ENCODE measurements at places on chromosomes 3 and 15.

GRCh38 chr3:58038675-58039292 lies 30.6 kb downstream of the FLNB start:
- DNase-seq = no peak

DNA sequence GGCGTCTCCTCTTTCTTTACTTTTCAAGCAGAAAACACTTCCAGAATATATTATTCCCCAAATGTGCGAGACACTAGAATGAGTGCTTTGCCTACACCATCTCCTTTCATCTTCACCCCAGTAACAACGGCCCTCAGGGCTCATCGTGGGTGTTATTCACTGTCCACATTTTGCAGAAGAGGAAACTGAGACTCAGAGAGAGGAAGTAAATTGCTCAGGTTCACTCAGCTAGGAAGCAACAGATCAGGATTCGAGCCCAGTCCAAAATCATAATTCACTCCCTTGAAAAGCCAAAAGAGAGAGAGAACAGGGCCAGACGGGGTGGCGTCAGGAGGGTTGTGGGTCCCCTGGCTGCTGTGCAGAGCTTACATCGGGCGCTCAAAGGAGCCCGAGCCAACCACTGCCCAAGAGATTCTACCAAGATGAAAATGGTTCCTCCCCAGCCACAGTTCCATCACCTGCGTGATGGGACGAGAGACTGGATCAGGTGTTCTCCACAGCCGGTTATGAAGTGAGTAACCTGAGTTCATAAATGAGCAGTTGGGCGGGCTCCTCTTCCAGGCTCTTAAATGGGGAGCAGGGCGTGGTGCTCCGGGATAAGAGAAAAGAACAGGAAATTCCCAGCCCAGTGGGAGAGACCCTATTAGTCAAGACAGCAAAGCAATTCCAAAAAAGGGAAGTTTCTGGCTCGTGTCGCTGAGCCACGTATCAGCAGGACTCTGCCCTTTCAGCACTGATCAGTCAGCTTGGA lies 48.6 kb upstream of the FLNB start:
- no peak for DNase-seq

GRCh38 chr3:98534168-98534567 lies 2.4 kb downstream of the GPR15 start:
- DNase-seq = no peak

- no peak for DNase-seq
Observed at GRCh38 chr3:120448756-120449155, 2.0 kb downstream of the FSTL1 start.

- no peak for DNase-seq
Observed at GRCh38 chr3:62727536-62727935, 147.7 kb downstream of the CADPS start.

GRCh38 chr3:161274691-161275298 lies 53.7 kb downstream of the NMD3 start:
- DNase-seq = no peak

- no peak for DNase-seq
Observed at GRCh38 chr3:194181612-194182529, 45.9 kb downstream of the HES1 start.

- DNase-seq = no peak
Observed at GRCh38 chr3:101266566-101266965, 53.8 kb downstream of the IMPG2 start.

GRCh38 chr15:79924379-79924778 lies 27.6 kb upstream of the MTHFS start:
- DNase-seq = no peak

GRCh38 chr15:101022876-101023275 lies 103.7 kb downstream of the LRRK1 start:
- no peak for DNase-seq

DNA sequence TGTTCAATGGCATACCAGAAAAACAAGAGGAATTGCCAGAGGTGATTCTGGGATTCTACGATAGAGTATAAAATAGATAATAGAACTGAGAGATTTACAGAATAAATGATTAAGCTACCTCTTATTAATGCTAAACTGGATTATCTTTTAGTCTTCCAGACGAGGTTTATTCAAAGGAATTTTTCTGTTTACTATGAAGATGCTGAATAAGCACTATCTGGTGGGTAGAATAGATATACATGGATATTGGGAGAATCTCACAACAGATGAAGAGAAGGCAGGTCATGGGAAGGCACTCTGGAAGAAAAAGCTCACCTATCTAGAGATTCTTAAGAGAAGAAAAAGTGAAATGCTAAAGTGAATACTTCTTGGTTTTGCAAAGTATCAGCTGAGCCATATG lies 11.2 kb downstream of the CIP2A start:
- DNase-seq = no peak

GRCh38 chr15:38127306-38127771 lies 125.3 kb upstream of the SPRED1 start:
- DNase-seq = no peak

GRCh38 chr15:41483519-41483918 lies 10.2 kb upstream of the ITPKA start:
- DNase-seq = no peak

DNA sequence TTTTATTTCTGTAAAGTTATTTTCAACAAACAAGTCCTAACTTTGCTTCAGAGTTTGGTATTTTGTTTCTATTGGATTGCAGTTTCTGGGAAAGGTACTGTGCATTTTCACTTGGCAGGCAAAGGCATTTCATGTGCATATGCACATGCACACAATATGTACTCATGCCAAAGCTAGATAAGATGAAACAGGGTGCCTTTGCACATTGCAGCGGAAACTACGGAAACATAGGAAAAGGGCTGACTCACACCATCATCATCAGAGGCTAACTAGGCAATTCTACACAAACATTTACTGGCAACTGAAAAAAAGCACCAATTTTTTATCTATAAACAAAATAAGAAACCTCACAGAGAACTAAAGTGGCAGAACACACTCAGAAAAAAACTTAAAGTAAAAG lies 550.6 kb upstream of the NECTIN3 start:
- no peak for DNase-seq

GRCh38 chr15:45399381-45400212 lies 21.3 kb upstream of the GATM start:
- DNase-seq = no peak

DNA sequence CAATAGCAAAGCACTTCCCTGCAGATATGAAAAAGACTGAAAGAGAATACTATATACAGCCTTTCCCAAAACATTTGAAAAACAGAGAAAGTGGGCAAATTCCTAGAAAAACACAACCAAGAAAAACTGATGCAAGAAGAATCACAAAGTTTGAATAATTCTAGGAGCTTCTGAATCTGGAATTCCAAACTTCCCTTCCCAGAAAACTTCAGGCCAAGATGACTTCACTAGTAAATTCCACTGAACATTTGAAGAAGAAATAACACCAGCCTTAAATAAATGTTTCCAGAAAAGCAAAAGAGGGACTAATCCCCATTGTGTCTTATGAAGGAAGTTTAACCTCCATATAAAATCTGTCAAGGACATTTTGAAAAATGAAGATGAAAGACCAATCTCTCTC lies 15.8 kb upstream of the NSMCE3 start:
- no peak for DNase-seq

- no peak for DNase-seq
Observed at GRCh38 chr3:111454551-111454950, 87.4 kb upstream of the CD96 start.
